Stimulated activated CD8-positive, alpha-beta memory T cell treated with anti-CD3 and anti-CD28 coated beads, Interleukin-4, amount 100 ng/mL, for 1 hour (primary cell): ENCODE measurements at places on chromosomes 1 and 21.

DNA sequence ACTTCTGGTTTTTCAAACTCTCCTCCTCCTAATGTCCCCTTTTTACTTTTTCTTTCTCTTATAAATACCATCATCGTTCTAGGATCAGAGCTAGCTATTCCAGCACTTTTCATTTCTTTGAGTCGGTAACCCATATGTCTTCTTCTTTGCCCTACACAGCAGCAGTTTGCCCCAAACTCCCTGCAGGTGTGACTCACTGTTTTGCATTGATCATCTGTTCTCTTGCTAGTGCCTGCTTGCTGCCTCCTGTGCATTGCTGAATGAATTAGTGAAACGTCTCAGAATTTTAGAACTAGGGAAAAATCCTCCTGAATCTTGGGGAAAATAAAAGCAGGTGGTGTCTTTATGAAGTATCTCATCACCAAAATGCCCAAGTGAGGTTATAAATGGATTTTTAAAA, 21.7 kb downstream of the KCNK2 start:
- DNase-seq: no peak

DNA sequence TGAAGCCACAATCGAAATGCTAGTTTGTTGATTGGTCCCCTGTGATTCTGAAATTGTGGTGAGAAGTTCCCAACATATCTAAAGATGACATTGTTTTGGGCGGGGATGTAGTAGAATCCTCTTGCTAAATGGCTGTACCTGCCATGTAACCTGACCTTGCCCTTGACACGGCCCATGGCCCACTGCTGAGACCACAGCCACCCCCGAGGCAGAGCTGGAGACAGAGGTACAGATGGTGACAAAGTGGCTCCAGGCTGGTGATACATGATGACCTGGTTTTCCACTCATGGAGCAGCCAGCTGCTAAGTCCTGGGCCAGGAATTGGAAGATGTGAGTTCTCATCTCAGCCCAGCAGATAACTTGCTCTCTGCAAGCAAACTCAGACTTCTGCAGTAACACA, 226.5 kb downstream of the FOXD2 start:
- no peak for DNase-seq

DNA sequence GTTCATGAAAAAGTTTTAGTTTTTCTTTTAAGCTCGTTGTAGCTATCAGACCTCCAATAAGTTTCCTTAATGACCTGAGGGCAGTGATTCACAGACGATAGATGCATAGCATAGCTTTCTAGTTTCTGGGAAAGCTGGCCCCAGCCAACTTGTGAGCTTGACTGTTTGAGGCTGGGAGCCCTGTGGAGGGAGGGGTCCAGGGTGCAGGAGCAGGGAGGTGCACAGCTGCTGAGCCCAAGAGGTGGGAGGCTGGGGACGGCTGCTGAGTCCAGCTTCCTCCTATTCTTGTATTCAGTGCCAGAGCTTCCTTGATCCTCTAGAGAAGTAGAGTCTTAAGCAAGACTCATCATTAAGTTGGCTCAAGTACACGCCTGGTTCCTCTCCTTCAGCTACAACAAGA, 11.0 kb upstream of the AVPR1B start:
- no peak for DNase-seq

- no peak for DNase-seq
These were observed 72.0 kb downstream of the EPB41 start for GRCh38 chr1:28986306-28986910.

- no peak for DNase-seq
These were observed 20.1 kb downstream of the YTHDF2 start for GRCh38 chr1:28756846-28757245.

- no peak for DNase-seq
These were observed 27.3 kb downstream of the CCN1 start for GRCh38 chr1:85607921-85608265.

DNA sequence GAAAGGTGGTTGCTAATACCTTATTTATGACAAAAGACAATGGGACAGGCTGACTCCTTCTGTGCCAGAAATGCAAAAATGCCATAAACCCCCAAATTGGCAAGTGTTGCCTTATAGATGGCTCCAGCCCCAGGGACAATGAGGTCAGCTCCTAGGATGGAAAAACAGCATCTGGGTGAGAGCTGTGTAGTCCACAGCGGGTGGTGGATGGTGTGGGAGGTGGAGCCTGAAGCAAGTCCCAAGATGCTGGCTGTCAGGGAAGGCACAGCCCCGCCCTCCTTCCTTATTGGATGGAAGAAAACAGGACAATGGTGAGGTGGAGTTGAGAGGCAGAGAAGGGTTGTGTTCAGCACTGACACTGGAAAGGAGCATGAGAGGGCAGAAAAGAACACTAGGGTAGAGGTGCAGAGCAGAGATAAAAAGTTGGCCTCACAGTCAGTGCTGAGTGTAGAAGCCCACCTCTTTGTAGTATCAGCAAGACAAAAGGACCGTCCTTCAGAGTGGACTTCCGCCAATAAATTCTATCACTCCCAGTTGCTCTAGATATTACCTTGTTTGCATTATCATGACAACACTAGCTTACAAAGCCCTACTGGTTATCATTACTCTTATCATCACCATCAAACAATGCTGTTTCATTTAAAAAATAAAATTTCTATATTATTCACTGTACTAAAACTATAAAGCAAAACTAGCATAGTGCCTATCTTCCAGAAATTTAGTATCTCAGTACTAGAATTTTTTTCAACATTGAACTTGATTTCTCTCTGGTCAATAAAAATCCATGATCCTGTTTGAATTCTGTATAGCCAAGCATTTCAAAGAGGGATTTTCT, 3.7 kb upstream of the SDE2 start:
- no peak for DNase-seq

DNA sequence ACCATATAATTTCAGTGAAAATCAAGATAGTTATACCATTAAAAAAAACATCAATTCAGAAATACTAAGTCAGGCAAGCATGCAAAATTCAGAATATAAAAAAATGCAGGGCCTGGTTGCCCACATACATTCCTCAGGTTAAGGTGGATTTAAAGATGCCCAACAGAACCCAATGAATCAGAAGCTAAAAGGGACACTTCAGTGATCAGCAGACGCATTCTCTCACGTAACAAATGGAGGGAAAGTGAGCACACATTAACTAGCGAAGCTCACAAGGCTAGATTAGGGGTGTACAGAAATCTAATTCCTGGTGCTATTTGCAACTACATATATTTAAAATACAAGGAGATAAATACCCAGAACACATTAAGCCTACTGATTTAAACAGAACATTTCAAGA, 17.5 kb downstream of the TOMM20 start:
- DNase-seq: no peak

- no peak for DNase-seq
These were observed 9.0 kb downstream of the LGR6 start for GRCh38 chr1:202202500-202203168.

DNA sequence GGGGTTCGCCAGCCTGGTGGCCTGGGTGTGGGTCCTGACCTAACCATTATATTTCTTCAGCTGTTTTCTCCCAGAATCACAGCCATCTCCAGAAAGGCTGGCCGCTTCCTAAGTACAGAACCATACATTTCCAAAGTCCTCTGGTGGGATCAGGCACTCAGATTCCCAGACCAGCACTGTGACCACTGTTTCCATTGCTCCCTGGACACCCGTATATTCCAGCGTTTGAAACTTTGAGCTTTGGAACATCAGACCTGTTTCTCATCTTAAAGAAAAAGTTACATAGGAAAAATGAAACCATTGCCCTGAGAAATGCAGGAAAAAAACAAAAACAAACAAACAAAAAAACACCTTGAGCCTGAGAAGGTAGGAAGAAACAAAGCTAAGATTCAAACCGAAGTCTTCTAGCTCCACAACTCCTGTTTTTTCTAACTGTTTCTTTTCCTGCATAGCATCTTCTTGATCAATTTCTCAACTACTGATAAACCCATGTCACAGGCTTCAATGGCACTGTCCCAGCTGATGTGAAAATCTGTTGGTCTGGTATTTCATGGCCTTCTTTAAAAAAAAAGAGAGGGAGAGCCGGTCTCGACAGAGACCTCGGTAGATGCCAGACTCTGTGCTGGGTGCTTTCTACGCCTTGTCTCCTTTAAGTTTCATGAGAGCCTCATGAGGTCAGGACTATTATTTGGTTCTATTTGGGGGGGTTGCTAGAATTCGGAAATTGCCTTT, 221.3 kb downstream of the TOMM20 start:
- DNase-seq: no peak

DNA sequence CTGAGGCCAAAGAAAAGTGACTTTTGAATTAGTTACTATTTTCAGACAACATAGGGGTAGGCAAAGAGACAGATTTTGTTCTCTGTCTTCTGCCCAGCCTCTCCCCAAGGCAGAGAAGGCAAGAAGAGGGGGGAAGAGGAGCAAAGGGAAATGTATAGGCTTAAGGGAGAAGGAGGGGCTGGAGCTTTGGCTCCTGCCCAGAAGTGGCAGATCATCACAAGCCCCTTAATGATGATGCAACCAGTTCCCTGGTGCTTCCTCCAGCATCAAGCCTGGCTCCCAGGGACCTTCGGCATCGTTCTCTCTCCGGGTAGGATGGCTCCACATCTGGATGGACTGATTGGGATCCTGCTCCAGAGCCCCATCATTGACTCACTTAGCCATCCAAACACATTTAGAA, 112.8 kb downstream of the KCND3 start:
- no peak for DNase-seq

DNA sequence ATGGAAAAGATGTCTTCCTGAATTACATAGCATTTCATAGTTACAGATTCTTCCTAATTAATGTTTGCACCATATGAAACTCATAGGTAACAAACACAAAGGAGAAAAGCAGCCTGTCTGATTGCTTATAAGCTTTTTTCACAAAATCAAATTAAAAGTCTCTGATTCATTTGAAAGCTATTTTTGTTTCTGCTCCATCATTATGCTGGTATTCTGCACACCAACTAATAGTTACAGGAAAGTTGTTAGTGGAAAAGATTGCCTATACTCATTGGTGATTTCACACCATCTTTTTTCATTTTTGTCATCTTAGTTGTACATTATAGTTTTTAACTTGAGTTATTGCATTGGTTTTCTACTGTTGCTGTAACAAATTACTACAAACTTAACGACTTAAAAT, 70.0 kb downstream of the PRKAA2 start:
- no peak for DNase-seq

DNA sequence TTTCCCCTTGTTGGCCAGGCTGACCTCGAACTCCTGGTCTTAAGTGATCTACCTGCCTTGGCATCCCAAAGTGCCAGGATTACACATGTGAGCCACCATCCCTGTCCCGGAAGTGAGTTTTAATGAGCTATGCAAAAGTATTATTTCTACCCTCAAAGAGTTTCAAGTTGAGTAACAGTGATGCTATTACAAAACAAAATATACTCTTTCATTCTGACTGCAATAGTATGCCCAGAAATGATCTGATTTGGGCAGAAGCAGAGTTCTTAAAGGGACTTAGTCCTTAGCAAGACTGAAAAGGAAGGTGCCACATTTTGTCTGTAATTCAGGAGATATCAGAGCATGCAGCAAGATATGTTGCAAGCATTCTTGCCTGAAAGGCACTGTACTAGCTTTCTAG, 375.4 kb downstream of the NUF2 start:
- no peak for DNase-seq

- DNase-seq: no peak
These were observed 93.0 kb downstream of the EVI5 start for GRCh38 chr1:92691925-92692324.

- no peak for DNase-seq
These were observed 113.7 kb upstream of the RRP15 start for GRCh38 chr1:218171302-218171893.

DNA sequence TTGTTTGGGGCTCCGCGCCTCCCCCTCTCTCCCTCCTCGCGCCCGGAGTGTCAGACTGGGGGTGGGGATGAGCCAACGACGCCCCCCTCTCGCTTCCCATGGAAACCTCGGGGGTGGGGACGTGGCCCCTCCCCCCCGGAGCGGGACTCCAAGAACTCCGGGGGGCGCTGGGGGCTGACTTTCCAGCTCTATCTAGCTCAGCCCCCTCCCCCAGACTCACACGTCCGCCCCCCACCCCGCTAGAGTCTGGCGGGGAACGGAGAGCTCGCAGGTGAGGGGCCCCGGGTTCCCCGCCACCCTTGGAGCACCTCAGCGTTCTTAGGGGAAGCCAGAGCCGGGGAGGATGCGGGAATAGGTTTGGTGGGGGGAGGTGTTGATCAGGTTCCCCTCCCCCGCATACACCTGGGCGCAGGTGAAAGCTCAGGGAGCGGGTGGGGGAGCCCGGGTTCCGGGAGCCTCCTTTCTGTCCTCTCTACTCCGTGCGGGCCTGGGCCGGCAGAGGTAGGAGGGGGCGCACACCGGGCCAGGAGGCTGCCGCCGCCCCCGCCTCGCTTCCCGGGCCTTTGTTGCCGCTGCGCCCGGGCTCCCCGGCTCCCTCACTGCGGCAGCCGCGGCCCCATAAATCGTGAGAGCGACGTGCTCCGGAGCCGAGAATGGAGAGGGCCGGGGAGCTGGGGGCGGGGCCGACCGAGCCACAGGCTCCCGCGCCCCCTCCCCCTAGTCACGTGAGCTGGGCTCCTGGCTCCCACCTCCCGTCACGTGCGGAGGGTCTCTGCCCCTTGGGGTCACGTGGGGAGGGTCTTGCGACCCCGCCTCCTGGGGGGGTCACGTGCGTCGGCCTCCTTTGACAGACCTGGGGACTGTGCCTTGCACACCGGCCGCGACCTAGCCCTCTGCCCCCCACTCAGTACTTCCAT, 1.9 kb downstream of the EFNA3 start:
- DNase-seq: no peak

- no peak for DNase-seq
These were observed 22.7 kb upstream of the ARF1 start for GRCh38 chr1:228059634-228060457.

GRCh38 chr1:55535724-55536544, 320.8 kb upstream of the USP24 start:
- DNase-seq: no peak

- DNase-seq: no peak
These were observed 156.9 kb downstream of the RUNX1 start for GRCh38 chr21:34892209-34892608.

DNA sequence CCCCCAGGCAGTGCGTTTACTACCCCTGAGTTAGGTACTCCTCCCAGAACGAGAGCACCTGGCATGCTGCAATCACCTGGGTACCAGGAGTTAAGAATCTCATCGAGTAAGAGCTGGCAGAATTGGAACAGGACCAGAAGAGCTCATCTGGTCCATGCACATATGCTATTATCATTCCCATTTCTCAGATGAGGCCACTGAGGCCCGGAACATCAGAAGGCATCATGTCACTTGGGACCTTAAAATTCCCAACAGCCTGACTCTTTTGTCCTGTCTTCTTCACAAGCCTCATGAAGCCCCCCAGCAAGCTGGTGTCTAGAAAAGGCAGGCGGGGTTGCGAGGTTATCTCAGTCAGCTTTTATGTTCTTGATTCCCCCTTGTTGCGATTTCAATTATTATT, 13.9 kb upstream of the IFFO2 start:
- DNase-seq: no peak

DNA sequence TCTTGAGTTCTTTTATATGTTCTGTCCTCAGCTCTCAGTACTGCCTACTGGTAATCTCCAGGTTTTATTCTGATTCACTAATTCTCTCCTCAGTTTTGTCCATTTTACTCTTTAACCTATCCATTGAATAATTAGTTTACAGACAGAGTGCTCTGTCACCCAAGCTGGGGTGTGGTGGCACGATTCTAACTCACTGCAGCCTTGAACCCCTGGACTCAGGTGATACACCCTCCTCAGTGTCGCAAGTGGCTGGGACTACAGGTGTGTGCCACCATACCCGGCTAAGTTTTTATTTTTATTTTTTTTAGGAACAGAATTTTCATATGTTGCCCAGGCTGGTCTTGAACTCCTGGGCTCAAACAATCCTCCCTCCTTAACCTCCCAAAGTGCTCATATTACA, 14.0 kb downstream of the RAB4A start:
- no peak for DNase-seq
